ENCODE measurements at places on chromosomes 3 and 15.

- no peak for DNase-seq
Measured at GRCh38 chr3:41424543-41425300, 225.4 kb downstream of the CTNNB1 start.

- no peak for DNase-seq
Measured at GRCh38 chr15:78982736-78983135, 37.9 kb upstream of the CTSH start.

DNA sequence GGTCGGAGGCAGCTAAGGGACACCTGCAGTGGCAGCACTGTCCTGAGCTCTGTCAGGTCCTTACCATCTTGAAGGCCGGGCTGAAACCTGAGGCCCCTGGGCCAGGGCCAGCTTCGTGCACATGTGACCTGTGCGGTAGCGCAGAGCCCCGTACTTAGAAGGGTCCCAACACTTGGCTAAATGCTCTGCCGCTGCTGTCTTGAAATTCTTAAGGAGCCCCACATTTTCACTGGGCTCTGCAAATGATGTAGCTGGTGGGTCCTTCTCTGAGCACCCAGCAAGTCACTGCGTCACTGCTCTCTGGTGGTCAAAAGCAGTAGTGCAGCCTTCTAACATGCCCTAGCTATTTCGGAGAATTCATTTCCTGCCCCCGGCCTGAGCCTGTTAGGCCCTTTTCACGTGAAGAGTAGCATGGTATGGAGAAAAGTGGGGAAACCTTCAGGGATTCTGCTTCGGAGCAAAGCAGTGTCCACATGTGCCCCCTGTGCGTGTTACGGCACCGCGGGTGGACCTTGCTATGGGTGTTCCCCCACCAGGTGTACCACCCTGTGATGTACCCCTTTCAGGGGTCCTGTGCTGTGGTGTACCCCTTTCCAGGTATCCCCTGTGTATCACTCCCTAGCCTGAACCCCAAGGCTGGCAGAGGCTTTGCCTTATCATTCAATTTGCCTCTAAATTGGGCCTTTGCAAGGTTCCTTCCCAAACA lies 79.7 kb downstream of the TMEM266 start:
- peak; percentile 19 for DNase-seq

DNA sequence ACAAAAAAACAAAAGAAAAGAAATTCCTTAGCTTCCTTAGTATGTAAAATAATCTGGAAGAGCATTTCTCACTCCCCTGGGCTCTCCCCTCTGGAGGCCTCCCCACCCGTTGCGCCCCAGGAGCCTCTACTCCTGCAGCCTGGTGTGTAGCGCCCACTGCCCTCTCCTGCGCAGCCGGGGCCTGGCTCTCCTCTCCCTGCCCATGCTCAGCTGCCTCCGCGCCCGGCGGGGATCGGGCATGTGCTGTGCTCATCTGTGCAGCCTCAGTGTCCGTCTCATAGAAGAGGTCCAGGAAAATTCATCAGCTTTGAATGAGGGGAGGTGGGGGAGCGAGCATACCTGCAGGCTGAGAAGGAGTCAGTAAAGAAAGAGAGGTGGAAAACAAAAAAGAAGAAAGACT lies 203.9 kb downstream of the ATP10A start:
- DNase-seq = no peak

DNA sequence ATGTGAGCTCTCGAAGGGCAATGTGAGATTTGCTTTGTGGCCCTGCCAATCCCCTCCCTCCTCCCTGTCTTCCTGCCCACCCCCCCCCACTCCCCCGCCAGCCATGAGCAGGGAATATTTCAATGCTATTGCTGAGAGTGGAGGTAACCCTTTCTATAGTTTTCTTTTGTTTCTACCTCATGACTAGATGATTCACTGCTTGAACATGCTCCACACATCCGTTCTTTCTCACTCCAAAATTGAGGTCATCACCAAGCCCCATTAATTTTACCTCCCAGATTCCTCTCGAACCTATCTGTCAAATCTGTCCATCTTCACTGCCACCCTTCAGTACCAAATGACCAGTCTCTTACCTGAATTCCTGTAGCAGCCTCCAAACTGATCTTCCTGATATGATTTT lies 12.2 kb downstream of the ZNF774 start:
- DNase-seq = no peak
